ENCODE measurements at places on chromosomes 4 and X. TPM values are rescaled to one million over a fixed set of nuclear protein-coding genes. Genes with fewer than 3 reads are reported as not detected.

GRCh38 chr4:89316931-89317366 lies 9.3 kb upstream of the GPRIN3 start:
- peak; percentile 16 for DNase-seq

GRCh38 chr4:139692309-139693012 lies 26.8 kb downstream of the MGST2 start:
- DNase-seq, result no peak

Gene TMPRSS11D
- total RNA-seq, result not detected

- DNase-seq, result no peak
Measured at GRCh38 chrX:12583543-12583942, 207.7 kb upstream of the PRPS2 start.

Gene TEX11
- not detected for total RNA-seq

Gene CT45A10
- not detected for total RNA-seq

Gene MAD2L1
- 13.6 TPM for total RNA-seq

DNA sequence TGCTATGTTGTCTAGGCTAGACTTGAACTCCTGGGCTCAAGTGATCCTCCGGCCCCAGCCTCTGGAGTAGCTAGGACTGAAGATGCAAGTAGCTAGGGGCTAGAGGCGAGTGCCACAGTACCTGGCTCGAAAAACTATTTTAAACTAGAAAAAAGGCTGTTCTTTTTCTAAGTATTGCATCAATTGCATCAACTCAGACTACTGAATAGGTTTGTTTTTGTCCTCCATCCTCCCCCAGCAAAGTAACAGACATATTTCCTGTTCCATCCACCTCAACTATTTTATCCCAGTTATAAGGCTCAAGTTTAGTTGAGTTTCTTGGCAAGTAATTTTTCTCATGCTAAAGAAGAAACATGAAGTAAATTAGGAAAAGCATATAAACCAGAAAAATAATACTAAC lies 4.1 kb downstream of the SH3RF1 start:
- DNase-seq, result no peak

DNA sequence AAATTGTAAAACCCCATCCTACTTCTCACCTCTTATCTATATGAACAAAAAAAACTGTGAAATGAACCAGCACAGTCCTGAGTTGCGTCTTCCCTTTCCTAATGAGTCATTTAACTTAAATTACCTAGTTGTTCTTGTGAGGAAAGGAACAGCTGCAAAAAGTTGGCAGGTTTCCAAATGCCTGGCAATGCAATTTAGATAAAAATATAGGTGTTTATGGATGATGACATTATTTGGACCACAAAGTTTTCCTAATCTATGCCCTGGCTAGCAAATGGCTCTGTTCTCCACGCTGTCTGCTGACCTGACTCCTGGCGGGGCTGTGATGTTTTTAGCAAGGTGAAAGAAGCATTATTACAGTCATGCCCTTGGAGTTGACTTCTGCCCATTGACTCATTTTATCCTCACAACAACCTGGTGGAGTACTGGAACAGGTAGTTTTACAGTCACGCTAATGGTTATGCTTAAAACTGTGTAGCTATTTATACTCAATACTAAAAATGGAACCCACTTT lies 29.8 kb upstream of the RELL1 start:
- peak; percentile 66 for DNase-seq

- DNase-seq, result peak; percentile 60
Measured at GRCh38 chrX:129534816-129535578, 5.1 kb upstream of the OCRL start.

Gene SORCS2
- 0.36 TPM for total RNA-seq

Gene LRIT3
- total RNA-seq, result not detected

DNA sequence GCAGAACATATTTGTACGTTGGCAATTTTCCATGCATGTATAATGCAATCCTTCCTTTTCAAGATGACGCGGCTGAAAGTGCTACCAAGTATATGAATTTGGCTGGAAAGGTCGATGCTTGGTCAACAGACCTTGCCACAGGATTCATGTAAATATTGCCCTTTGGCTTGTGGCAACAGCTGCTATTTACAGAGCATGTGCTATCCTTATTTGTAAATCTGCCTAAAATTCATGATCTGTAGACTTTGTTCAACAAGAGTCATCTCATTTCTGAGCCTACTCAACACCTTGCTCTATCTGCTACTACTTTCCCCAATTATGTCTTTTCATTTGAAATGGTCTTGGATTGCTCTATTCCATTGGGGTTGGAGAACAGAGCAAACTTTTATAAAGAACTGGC lies 1.9 kb upstream of the SMARCA1 start:
- DNase-seq, result no peak

Gene FATE1
- total RNA-seq, result not detected

DNA sequence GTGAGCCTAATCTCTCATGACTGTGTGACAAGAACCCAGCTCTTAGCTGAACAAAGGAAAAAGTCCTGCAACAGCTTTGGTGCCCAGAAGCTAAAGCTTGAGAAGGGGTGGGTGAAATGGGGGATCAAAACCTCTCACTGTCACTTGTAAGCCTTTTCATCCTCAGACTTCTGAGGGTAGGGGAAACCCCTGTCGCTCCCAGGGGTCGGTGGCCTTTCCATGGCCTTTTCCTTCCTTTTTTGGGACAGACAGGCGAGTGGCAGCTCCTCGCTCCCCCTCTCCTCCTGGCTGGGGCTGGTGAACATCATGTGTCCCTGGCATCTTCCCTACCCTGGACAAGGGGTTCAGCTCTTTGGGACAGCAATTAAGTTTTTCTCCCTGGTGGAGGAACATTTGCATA lies 78.2 kb downstream of the FAM47A start:
- no peak for DNase-seq
